Kidney (tissue), 22 donors: ENCODE measurements at places on chromosomes 5 and 9. TPM values are rescaled to one million over a fixed set of nuclear protein-coding genes. Genes with fewer than 3 reads are reported as not detected.
A peak's percentile ranks its signal among the peaks of the same experiment; 100 is the strongest.

DNA sequence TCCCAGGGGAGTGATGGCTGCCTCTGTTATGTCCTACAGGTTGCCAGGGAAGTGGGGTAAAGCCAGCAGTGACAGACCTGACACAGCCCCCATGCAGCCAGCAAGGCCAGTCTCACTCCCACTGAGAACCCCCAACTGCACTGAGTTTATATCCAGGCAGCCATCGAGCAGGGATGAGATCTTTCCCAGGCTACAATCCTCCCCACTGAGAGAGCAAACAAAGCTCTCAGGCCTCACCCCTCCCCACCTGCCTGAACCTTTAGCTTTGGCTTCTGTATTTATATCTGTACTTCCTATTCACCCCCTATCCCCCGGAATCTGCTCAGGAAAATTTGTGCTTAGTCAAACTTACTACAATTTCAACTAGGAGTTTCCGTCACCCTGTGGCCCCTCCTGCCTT, 284.1 kb downstream of the FAM170A start:
- no peak for DNase-seq

DNA sequence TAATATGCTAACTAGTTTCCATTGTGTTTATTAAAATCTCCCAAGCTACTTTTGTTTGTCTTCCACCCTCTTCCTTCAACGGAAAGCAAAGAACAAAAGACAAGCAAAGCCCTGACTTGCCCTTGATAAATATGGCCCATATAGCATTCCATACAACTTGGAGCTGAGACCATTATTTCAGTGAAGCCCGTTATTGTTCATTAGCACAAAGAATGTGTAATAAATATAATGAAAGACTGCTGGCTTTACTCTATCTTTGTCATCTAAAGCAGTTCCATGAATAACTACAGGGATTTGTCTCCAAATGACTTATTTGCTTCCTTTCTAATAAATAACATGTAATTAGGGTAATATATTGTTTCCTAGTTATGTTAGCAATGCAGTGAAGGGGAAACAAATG, 270.7 kb upstream of the TLE4 start:
- peak; percentile 55 for DNase-seq

The LOX gene
- 9.2 TPM for total RNA-seq

DNA sequence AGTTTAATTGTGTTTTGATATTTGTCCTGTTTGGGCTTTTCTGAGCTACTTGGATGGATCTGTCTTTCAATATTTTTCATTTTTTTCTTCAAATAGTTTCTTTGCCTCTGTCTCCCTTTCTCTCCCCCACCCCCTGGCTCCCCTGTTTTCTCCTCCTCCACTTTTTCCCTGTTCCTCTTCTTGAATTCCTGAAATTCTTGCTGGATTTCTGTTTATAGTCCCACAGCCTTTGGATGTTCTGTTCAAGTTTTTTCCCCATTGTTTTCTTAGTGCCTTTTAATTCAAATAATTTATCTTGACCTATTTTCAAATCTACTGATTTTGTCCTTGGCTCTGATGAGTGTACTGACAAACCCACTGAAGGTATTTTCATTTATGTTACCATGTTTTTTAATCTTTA, 113.0 kb downstream of the VPS13A start:
- DNase-seq: no peak

The SV2C gene
- 0.13 TPM for total RNA-seq
